ENCODE measurements at places on chromosomes 12 and 14.
A peak's percentile ranks its signal among the peaks of the same experiment; 100 is the strongest.

- DNase-seq, result no peak
These were observed 894.0 kb downstream of the NRXN3 start for GRCh38 chr14:79064214-79064613.

GRCh38 chr12:127964717-127965116 lies 302.3 kb upstream of the TMEM132C start:
- no peak for DNase-seq

- no peak for DNase-seq
These were observed 58.1 kb upstream of the DIO2 start for GRCh38 chr14:80269353-80269925.

DNA sequence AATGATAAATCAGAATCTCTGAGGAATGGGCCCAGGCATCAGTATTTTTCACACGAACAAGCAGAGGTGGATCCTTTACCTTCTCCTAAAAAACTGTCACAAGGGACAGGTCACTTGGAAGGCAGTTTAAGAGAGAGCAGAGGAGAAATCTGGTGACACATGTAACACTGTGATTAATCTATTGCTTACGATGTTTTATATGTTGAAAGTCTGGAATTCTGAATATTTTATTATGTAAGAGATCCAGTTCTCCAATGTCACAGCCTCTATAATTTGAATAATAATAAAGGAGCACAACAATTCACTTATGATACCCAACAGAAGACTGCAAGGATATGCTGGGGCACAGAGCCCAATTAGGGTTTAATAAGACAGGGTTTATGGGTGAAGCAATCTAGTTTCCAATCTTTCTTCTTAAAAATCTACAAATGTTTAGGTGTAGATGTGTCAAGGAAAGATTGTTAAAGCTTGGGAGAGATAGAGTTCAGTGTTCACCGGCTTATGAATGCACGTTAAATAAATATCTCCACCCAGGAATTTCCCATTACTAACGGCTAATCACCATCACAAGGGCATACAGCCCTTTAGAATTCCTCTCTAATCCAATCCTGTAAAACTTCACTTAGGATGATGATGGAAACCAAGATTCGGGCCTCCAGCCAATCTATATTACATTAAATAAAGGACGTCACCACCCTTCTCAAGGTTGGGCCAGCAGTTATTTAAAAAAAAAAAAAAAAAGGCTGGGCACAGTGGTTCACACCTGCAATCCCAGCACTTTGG lies 23.4 kb downstream of the DUSP16 start:
- DNase-seq, result no peak

GRCh38 chr12:89162589-89163261 lies 189.6 kb downstream of the DUSP6 start:
- no peak for DNase-seq

- peak; percentile 12 for DNase-seq
These were observed 3.7 kb downstream of the ABHD12B start for GRCh38 chr14:50875359-50876070.

DNA sequence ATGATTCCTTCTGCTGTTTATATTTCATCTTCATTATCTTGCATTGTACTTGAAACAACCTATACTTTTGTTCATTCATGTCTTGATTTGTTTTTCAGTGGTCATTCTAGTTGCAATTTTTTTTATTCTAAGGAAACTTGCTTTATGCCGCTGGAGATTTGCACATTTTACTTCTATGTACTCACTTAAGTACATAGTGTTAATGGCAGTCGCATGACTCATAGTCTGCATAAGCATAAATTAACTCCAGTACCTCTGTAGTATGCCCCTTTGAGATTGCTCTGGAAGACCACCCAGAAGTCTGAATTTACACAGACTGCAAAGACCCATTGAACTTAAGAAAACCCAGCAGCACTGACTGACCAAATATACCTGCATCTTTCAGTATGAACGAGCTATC lies 77.0 kb downstream of the MSRB3 start:
- DNase-seq, result no peak

DNA sequence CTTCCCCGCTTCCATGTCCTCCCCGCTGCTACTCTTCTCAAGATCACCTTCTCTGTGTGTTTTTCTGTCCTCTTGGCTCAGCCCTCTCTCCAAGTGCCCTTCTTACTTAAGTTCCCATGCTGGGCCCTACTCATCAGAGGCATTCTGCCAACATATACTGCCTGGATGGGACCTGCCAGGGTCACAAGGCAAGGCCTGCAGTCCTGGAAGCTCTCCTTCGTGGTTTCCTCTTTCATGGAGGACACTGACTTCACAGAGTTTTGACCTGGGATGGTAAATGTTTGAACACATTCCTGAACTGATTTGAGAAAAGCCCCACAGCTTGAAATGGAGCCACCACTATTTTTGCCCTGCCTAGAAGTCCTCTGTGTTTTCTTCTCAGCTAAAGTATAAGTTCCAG lies 140.9 kb downstream of the TMEM30B start:
- no peak for DNase-seq

DNA sequence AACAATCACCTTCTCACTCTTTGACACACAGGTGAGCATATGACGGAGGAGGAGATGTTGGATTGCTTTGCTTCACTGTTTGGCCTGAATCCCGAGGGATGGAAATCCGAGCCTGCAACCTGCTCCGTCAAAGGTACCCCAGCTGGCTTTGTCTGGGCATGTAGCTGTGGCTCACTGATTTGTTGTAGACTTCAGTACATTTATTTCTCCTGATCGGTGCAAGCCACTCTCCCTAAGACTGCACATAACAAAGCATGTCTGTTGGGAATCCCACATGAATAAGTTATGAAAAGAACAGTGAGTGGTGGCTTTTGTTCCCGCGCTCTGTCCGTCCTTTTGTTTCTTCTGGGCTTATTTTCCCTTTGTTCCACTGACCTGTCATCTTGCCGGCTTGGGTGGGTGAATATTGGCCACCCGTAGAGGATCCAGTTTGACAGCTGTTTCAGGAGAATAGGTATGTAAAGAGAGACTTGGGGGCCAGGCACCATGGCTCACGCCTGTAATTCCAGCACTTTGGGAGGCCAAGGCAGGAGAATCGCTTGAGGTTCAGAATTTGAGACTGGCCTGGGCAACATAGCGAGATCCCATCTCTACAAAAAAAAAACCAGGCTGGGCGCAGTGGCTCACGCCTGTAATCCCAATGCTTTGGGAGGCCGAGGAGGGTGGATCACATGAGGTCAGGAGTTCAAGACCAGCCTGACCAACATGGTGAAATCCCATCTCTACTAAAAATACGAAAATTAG lies 20.0 kb upstream of the BCL7A start:
- DNase-seq, result no peak

GRCh38 chr14:28780843-28781820 lies 14.5 kb downstream of the FOXG1 start:
- DNase-seq, result no peak

GRCh38 chr14:103356024-103356682 lies 22.1 kb downstream of the EIF5 start:
- no peak for DNase-seq

- no peak for DNase-seq
These were observed 9.2 kb downstream of the ARHGEF25 start for GRCh38 chr12:57620245-57620935.

- DNase-seq, result no peak
These were observed 2.0 kb downstream of the NFKBIA start for GRCh38 chr14:35402323-35403113.

DNA sequence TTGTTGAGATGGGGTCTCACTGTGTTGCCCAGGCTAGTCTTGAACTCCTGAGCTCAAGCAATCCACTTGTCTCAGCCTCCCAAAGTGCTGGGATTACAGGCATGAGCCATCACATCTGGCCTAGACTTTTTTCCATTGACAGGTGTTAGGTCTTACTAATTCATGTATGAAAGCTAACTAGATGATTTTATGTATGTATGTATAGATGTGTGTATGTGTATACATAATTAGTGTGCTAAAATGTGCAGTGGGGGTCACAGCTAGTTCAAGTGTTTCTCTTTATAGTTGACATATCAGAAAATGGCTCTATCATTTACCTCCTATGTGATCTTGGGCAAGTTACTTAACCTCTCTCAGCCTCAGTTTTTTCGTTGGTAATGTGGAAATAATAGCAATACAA lies 23.5 kb downstream of the UNC79 start:
- no peak for DNase-seq

GRCh38 chr12:58034712-58035111 lies 93.3 kb downstream of the ATP23 start:
- no peak for DNase-seq

DNA sequence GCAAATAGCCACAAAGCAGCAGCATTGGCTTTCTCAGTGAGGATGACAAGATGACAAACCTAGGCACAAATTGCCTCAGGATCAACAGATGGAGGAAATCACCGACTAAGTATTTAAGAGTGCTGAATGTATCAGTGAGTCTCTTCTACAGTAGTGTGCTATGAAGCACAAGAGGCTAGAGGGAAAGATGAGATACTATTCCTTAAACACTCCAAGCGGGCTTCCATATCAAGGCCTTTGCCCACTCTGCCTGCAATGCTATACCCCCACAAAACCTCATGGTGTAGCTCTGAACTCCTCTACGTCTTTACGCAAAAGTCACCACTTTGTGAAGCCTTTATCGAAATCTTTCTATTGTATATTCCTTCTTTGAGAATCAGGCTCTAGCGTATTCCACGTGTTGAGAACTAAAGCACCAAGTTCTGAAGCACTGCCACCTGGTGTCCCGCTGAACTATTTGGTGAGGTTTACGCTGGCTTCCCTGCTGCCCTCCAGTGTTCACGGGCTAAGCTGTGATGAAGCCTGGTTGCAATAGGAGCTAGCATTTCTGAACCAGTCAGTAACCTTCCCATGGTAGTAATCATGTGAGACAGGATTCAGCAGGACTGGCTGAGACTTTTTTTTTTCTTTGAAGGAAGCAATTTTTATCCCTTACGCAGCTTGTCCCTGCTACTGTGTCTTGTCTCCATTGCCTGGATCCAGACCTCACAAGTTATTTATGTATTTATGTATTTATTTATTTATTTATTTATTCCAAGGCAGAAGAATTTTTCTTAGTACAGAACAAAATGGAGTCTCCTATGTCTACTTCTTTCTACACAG lies 426.5 kb upstream of the OR4E1 start:
- peak; percentile 15 for DNase-seq

GRCh38 chr14:50725761-50726160 lies 57.7 kb upstream of the SAV1 start:
- DNase-seq, result no peak

GRCh38 chr12:78208092-78208491 lies 377.4 kb downstream of the NAV3 start:
- DNase-seq, result no peak

GRCh38 chr12:68114606-68115005 lies 44.9 kb downstream of the IFNG start:
- DNase-seq, result no peak

DNA sequence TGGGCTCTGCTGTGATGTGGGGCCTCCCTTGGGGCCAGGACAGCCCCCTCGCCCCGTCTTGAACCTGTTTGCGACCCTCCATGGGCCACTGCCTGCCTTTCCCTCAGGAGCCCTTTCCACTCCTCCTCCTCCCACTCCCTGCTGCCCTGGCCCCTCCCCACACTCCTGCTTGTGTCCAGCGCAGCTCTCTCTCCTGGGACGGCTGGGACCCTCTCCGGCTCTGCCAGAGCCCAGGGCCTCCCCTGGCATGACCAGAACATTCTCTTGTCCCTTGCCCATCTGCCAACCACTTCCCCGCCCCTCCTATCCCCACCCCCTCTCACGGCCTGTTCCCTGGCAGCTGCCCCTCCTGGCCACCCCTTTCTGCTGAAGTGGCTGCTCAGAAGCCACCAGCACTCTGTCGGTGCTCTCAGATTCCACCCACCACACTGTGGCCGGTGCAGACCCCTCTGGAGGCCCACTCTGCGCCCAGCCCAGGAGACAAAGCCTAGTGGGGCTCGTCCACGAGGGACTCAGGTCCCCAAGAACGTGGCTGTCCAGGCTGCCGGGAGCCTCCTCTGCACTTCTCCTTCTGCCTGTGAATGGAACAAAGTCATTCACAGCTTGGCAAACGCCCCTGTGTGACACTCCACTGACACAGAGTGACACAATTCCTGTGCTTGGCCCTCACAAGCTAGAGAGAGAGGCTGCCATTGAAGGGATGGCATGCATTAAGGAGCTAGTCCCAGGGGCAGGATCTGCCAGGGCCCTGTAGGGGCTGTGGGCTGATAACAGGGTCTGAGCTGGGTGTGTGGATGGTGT lies 1.4 kb downstream of the ASPG start:
- DNase-seq, result no peak

DNA sequence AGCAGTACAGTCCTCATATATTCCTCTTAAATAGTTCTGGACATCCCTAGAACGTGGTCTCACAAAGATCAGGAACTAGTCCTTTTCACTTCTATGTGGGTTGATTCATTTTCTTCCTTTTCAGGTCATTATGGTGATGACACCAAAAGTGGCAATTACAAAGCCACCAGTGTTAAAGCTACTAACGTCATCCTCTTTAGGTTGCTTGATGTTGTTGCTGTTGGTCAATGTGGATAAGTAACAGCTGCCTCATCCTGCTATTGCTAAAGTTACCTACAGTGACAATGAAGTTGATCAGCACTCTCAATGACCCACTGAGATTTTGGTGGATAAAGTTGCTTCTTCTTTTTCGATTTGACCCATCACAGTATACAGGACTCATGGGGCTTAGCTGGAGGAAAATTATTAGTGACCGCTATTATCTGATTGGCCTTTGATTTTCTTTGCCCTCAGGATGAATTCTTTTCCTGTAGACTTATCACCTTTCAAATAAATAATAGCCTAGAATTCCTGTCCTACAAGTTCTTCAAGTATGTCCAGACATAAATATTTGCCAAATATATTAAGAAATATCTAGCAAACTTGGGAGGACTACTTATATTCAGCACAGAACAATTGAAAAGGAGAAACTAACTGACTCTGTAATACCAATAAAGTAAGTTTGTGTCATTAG lies 54.0 kb upstream of the ATP2B1 start:
- no peak for DNase-seq

- DNase-seq, result no peak
These were observed 629 bp downstream of the PRDM4 start for GRCh38 chr12:107760207-107760808.

GRCh38 chr12:47954058-47954457 lies 9.3 kb upstream of the TMEM106C start:
- DNase-seq, result no peak

- no peak for DNase-seq
These were observed 364.5 kb downstream of the BTG1 start for GRCh38 chr12:91781114-91781513.

DNA sequence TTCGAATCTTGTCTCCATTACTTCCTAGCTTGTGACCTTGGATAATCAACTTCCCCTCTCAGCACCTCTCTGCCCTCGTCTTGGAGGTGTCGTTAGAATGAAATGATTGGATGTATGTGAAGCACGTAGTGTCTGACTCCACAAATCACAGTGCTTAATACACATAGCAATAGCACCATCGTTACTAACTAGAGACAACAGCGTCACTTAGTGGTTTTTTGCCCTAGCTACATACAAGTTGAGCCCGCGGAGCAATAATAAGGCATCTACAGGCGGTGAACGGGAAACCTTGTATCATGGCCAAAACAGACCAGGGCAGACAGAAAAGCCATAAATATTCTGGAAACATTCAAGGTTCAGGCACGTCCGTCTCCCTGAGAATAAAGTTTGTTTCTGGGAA lies 154.9 kb downstream of the ASCL4 start:
- DNase-seq, result no peak

Data from stimulated activated CD8-positive, alpha-beta memory T cell treated with anti-CD3 and anti-CD28 coated beads, Interleukin-4, amount 100 ng/mL, for 1 hour (primary cell).